ENCODE measurements at places on chromosomes 16 and 17. TPM values are rescaled to one million over a fixed set of nuclear protein-coding genes. Genes with fewer than 3 reads are reported as not detected.

DNA sequence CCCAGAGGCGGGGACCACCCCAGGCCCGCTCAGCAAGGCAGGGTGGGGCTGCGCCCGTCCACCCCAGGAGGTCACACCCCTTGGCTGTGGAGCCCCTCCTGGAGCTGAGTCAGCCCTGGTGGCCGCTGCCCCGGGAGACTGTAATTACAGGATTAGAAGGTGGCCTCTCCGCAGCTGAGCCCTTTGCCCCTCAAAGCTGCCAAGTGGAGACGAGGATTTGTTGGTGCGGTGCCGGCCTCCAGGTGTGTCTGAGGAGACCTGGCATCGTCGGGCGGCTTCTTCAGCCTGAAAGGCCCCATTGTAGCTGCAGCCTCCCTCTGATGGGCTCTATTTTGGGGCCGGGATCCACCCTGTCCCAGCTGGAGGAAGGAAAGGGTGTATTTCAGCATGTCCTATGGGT lies 22.7 kb upstream of the SPNS2 start:
- DNase-seq: no peak

GRCh38 chr16:86566601-86566965 lies at the start of gene FOXC2:
Gene FOXC2 (plus strand): TSS chr16:86566829. CDS start chr16:86567336, 507 bp downstream.
- DNase-seq: peak; percentile 75

DNA sequence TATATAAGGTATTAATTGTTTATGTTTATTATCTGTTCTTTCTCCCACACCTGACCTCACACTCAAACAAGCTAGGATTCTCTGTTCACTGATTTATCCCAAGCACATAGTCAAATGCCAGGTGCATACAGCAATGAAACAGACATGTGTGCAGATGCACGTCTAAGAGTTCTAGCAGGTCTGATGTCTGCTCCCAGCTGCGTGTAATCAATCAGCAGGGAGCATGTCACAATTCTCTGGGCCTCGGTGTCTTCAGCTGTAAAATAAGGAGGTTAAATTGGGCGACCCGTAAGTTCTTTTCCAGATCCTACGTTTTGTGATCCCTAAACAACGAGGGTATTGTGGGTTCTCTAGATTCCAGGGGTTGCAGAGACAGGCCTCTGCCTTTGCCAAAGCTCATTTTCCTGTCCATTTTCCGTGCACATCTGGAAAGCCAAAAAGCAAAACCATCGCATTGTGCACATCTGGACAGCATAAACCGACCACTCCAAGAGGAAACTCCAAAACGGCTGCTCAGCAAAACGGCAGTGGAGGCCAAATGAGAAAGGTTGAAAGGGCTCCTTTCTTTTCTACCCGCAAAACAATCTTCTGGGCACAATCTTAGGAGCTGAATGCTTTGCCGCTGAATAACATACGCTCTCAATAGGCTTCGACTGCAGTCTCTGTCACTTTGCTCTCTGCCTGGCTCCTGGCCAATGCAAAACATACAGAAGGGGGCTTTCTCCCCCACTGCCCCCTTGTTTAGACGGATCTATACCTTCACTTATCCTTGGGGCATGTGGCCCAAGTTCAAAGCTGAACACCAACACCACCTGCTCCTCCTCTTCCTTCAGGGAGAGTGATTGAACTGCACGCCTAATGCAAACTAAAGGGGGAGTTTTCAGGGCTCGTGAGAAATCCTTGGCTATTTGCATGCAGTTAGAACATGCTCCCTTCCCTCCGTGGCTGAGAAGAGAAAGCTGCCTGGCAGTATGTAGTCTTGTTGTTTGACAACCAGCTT lies 426.3 kb downstream of the SLC39A11 start:
- DNase-seq: no peak

DNA sequence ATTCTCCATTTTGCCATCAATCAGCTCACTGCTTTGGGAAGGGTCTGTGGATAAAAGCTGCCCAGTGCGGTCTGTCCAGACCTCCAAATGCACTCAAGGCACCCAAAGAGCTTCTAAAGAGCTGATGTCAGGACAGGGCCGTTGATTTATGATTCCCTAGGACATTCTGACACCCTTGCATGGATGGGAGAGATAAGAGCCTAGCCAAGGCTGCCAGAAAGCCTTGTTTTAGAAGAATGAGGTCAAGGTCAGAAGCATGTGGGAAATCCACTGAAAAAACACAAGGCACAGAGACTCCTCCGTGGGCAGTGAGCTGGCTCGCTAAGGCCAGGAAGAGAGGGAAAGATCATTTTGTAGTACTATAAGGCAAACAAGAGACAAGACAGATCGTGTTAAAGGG lies 214.0 kb downstream of the CDH11 start:
- DNase-seq: no peak

DNA sequence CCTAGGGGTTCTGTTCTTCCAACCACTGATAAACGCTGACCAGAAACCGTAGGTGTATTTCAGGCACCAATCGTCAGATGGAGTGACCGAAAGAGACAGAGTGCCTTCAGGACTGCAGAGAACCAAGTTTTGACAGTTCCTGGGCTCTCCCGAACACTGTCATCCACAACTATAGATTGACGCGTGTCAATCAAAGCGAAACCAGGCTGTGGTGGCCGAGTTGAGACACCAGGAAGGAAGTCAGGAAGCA lies 11.9 kb upstream of the AURKB start:
- DNase-seq: no peak

DNA sequence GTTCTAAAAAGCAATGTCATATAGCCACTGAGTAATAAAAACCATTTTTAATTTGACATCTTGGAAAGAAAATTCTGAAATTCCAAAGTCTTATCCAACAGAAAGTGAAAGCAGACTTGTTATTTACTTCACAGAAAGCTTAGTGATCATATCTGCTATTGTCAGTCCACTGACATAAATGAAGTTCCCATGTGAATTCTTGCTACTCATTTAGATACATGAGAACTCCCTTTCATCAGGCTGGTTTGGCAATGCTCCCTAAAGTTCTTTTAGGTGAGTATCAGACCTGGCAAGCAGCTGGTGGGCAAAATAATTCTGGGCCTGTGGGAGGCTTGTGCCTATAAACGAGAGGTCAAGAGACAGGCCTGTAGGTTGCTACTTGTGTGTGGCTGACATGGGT lies 23.4 kb downstream of the NME2 start:
- no peak for DNase-seq

GRCh38 chr16:69143116-69143515 lies 10.7 kb downstream of the UTP4 start:
- peak; percentile 40 for DNase-seq

GRCh38 chr17:58968426-58969061 lies 138.1 kb downstream of the TRIM37 start:
- no peak for DNase-seq

DNA sequence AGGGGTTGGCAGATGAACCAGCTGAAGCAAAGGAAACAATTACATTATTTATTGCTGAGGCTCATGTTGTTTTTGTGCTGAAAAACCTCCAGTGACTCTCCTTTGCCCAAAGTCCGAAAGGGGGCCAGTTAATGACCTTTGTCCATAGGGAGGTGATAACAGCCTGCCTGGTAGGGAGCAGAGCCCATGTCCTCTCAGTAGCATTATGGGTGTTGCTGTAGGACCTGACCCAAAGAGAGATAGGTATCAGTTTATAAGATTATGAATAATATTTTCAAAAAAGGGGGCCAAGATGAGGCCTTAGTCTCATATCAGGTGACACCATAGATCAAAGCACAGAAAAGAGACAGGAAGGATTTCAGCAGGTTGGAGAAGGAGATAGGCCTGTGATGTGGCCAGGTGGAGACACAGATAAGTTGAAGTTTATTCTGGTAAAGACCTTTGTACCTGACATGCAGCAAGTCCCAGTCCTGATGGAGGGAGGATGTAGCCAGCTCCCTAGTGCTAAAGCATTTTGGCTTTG lies 55.1 kb downstream of the CENPV start:
- no peak for DNase-seq

GRCh38 chr16:74463888-74464287 lies 42.6 kb upstream of the CLEC18B start:
- DNase-seq: no peak

GRCh38 chr17:29633886-29634285 lies 11.2 kb upstream of the CORO6 start:
- no peak for DNase-seq

DNA sequence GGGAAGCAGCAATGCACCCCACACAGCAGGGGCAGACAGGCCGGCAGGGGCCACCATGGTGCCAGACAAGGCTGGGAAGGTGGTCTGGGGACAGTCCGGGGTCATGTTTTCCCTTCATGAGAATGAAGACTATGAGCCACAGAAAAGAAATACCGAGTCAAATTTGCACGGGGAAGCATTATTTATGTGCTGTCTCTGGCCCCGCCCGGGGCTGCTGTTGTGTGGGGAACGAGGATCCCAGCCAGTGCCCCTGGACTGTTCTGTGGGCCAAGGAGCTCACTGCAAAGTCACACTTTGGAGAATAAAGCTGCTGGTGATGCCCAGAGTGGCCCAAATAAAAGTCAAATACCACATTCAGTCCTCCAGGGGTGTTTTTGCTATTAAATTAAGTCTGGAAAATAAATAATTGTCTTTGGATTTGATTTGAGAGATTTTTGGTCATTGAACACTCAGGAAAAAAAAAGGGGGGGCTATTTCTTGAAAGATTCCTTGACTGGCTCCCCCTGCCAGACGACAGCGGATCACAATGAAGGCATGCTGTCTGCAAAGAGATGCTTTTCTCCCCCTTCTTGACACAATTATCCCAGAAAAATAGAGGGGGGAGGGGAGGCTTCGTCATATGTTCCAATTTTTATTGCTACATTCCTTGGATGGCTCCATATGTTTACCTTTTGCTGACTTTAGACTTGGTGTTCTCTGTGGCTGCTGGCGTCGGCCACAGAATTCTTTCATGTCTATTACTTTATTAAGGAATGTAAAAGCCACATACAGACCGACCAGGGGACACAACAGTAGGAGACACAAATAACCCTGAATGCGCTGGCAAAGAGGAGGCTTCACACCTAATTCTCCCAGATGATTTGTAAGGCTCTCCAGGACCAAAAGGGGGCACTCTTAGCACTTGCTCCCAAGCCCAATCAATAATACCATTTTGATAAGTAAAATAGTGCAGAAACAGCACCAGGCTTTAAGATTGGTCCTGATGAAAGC lies 27.1 kb upstream of the ANKFN1 start:
- DNase-seq: peak; percentile 52

GRCh38 chr17:42586514-42587230 lies 9.1 kb upstream of the PSMC3IP start:
- DNase-seq: no peak

DNA sequence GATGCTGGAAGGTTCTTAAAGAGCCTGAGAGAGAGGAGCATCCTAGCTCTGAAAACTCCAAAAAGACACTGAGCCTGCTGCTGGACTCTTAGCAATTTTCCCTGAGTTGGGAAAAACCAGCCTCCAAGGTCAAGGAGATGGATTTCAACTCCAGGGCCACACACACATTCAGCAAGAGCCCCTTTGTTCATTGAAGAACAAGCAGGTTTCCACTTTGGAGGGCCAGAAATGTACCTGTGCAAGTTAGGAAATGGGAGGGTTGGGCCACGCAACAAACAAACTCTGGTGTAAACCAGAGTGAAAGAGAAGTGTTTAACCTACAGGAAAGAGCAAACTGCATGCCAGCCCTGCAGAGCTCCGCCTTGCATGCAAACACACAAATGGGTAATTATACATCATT lies 264.8 kb upstream of the RPL38 start:
- no peak for DNase-seq

GRCh38 chr16:29806641-29807425 lies 504 bp downstream of the MAZ start:
- no peak for DNase-seq

- DNase-seq: no peak
These were observed 18.1 kb upstream of the TBX2 start for GRCh38 chr17:61381537-61381936.

Gene CREBBP
- polyA plus RNA-seq: 14.7 TPM

Gene AIPL1
- polyA plus RNA-seq: not detected

Gene MGAT5B
- polyA plus RNA-seq: 16.2 TPM

Gene PPM1D
- polyA plus RNA-seq: 13.5 TPM

Gene EVPL
- 13.9 TPM for polyA plus RNA-seq
